ENCODE measurements at places on chromosomes 2 and 18. TPM values are rescaled to one million over a fixed set of nuclear protein-coding genes. Genes with fewer than 3 reads are reported as not detected.

PDK1 gene
- 26.5 TPM for total RNA-seq

CREG2 gene
- total RNA-seq: not detected

SCG2 gene
- 0.84 TPM for total RNA-seq

POMC gene
- total RNA-seq: not detected

MTA3 gene
- 41.4 TPM for total RNA-seq
